Eye (tissue), 1 donor: ENCODE measurements at places on chromosomes 6 and 20.

- DNase-seq, result no peak
Observed at GRCh38 chr20:35260426-35260825, 17.5 kb downstream of the MMP24OS start.

DNA sequence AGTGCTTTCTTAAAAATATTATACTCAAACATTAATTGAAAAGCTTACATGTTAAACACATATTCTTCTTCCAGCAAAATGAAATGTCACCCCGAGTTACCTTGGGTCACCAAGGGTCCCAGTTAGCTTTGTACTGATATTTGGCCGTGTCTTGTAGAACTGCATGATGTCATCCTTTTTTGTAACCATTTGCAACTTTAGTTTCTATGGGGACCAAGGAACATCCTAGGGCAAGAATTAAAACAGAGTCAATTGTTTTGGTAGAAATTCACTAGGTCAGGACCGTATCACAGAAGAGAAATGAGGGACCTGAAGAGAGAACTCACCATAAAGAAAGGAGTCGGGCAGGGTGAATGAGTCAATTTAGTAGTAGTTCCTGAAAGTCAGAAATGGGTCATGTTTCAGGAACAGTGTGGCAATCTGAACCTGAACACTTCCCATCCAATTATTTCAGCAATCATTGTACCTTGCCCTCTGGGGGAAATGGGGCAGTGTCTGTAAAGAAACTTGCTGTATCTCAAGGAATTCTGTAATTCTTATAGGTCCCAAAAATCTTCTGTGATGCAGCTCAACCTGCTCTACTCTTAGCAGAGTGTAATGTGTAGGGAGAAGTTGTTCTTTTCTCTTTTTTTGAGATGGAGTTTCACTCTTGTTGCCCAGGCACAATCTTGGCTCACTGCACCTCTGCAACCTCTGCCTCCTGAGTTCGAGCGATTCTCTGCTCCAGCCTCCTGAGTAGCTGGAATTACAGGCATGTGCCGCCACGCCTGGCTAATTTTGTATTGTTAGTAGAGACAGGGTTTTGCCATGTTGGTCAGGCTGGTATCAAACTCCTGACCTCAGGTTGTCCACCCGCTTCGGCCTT, 5.3 kb upstream of the AKAP7 start:
- no peak for DNase-seq

GRCh38 chr20:6882561-6883291, 115.2 kb downstream of the BMP2 start:
- peak; percentile 22 for DNase-seq

- no peak for DNase-seq
Observed at GRCh38 chr6:24330137-24330732, 27.6 kb downstream of the DCDC2 start.

DNA sequence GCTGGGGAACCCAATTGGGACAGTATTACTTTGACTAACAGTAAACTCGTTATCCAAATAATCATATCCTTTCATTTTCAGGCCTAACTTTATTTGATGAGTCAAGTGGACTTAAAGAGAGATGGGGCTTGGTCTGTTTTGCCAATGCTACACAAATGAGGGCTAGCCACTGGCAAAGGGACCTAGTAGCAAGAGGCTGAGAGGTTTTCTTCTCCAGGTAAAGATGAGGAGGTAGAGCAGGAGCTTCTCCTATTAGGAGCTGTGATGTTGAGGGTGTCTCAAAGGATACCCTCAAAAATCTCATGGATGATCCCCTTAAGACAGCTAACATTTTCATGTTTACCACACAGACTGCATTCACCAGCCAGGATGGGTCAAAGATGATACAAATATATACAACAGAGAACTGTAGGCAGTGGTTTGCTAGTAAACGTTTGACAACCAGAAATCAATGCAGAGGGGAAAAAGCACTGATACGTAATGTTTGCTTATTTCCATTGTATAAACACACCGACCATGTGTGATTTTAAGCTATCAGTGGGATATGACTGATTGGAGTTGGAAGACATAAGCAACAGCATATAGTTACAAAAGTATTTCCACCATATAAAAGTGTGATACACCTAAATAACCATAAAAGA, 153.3 kb downstream of the IBTK start:
- DNase-seq, result no peak

- DNase-seq, result no peak
Observed at GRCh38 chr6:108637963-108638362, 77.2 kb downstream of the FOXO3 start.

- DNase-seq, result peak; percentile 55
Observed at GRCh38 chr20:7371518-7372163, 568.6 kb downstream of the HAO1 start.

DNA sequence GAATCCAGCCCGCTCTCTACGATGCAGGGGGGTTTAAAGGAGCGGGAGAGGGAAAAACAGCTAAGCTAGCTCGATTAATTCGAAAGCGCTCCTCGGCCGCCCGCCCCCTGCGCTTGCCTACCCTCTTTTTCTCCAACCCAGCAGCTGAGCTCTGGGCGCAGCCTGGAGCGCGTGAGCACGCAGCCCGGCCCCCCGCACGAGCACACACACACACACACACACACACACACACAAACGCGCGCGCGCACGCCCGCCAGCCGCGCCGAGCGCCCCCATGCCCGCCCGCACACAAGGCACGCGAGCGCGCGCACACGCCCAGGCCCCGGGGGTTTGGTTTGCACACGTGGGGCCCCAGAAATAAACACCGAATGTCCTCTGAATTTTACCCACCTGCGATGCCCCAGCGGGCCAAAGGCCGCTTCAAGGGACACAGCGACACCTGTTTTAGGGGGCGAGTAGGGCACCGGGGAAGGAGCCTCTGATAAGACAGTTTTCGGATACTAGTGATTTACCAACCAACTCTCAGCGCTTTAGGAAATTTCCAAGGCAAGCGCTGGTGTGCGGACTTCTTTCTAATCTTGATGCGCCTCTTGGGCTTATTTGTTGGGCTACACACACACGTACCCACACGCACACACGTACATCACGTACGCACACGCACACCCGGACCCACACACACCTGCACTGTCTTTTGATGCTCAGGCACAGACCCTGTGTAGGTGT, 802 bp upstream of the NRN1 start:
- peak; percentile 87 for DNase-seq

DNA sequence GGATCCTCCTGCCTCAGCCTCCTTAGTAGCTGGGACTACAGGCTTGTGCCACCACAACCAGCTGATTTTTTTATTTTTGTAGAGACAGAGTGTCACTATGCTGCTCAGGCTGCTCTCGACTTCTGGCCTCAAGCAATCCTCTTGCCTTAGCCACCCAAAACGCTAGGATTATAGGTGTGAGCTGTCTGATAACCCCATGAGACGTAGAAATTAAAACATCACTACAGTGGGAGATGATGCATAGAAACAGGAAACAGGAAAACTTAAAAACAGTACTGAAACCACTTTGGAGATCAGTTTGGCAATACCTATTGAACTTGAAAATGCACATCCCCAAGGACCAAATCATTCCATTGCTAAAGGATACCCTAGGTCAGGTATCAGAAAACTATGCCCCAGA, 10.8 kb downstream of the SENP6 start:
- no peak for DNase-seq

DNA sequence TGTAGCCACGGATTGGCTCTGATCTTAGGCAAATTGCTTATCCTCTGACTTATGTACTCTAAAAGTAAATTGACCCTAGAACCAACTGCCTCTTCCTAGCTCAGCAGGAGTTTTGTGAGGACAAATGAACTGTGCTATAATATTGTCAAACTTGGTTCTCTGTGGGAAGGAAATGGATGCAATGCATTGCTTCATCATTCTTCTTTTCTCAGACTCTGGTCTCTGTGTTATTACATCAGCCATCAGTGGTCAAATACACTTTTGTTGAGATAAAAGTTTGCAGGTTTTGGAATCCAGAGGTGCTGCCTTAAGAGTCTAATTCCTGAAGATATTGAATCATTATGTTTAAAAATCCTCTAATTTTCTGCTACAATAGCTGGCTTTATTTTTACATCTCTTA, 64.9 kb downstream of the SLC24A3 start:
- peak; percentile 46 for DNase-seq

DNA sequence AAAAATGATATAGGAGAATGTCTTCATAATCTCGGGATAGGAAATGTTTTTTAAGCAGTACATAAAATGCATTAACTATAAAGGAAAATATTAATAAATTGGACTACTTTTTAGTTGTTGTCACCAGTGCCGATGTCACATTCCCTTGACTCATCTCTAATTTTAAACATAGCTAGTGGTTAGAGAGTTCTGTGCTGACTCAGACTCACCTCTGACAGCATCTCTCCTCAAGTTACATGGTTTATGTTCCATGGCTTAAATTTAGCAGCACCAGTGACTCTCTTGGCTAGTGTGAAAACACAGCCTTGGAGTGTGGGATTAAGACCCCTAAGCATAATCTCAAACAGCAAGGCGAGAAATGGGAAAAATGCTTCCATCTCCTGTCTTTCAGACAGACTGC, 311.8 kb upstream of the MMS22L start:
- DNase-seq, result no peak

DNA sequence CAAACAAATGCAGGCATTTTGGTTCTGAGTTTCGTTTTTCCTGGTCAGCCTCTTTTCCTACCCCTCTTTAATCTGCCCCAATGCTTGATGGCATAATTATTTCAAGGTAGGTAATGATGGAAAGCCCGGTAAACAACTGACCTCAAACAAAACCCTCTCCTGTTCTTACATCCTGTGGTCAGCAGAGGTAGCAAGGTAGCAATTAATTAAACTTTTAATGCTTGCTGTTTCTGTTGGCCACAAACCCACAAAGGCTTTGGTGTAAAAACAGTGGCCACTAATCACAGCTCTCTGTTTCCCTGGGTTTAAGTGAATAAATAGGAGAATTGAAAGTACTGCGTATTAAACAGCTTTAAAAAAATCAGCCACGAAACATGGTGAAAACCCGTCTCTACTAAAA, 261.5 kb upstream of the SOX4 start:
- no peak for DNase-seq

- no peak for DNase-seq
Observed at GRCh38 chr6:139640448-139640847, 266.0 kb upstream of the CITED2 start.
